Right renal pelvis (tissue), 4 donors: ENCODE measurements at places on chromosomes 16 and 17.

DNA sequence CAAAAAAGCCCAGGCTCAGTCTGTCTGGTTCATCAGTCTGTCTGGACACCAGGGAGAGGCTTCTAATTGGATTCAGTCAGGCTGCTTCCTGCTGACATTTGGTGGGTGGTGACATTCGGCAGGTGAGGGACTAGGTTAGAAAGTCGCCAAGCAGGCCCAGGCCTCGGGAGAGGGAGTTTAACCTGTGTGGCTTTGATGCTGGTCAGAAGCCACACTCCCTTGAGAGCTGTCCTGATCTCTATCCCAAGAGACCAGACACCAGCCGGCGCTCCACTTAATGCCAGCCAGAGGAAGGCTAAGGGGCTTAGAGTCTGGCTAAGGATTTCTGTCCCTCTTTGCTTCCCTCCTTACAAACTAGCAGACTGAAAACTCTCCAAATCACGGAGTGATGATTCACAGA, 135.0 kb downstream of the GSG1L start:
- no peak for DNase-seq

DNA sequence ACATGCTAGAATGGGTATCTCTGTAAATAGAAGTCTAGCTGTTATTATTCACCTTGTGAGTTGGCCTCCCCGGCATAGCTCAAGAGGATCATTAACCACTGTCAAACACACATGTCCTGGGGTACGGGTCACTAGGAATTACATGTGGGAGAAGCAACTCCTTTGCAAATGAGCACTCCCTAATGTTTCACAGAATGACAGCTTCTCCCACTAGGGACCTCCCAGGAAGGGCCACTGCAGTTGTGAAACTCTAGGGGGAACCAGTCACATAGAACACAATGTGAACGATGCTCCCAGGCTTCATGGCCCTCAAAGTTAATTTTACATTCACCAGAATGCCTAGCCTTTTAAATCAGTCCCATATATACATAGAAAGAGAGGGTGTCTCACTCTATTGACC, 12.4 kb upstream of the ZNF19 start:
- no peak for DNase-seq

DNA sequence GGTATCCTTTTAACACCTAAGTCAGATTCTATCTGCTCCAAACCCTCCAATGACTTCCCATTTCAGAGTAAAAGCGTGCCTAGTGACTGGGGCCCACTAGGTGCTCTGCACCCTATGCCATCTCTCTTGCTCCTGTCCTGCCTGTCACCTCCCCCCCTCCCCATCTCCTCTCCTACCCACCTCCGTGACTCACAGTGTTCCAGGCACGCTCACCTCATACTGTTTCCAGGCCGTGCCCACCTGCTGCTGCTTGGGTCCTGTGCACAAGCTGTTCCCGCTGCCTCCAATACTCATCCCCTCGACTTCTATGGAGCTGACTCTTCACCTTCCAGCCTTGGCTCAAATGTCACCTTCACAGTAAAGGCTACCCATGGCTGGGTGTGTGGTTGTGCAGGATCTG, 21.7 kb downstream of the DNAH3 start:
- DNase-seq, result no peak

DNA sequence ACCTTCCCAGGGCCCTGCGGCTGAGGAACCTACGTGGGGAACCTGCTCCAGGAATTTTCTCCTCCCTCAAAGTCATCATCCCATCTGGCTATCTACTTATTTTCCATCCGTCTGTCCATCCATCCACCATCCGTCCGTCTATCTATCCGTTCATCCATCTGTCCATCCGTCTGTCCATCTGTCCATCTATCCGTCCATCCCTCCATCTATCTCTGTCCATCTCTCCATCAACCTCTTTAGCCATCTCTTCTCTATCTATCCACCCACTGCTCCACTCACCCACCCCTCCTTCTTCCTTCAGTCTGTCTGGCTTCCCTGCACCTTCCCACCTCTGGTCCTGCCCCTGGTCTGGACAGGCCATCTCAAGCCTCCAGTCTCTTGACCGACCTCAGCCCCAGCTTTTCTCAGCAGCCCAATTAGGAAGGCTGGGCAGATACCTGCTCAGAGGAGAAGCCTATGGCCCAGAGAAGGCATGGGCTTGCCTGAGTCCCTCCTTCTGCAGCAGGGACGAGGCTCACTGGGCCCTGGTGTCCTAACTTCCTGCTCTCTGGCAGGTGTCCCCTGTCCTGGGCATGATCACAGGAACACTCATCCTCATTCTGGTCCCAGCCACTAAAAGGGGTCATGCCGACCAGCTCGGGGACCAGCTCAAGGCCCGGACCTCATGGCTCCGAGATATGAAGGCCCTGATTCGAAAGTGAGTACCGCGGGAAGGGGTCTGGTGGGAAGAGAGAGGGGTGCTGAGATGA, 23.0 kb downstream of the MYBBP1A start:
- no peak for DNase-seq

GRCh38 chr17:64073771-64074703, 53.6 kb upstream of the ICAM2 start:
- no peak for DNase-seq

GRCh38 chr16:74903120-74903519, 81.8 kb downstream of the WDR59 start:
- DNase-seq, result no peak

- DNase-seq, result no peak
Observed at GRCh38 chr16:87922250-87922871, 14.0 kb downstream of the CA5A start.

- DNase-seq, result no peak
Observed at GRCh38 chr16:87602821-87603683, 744 bp downstream of the JPH3 start.

DNA sequence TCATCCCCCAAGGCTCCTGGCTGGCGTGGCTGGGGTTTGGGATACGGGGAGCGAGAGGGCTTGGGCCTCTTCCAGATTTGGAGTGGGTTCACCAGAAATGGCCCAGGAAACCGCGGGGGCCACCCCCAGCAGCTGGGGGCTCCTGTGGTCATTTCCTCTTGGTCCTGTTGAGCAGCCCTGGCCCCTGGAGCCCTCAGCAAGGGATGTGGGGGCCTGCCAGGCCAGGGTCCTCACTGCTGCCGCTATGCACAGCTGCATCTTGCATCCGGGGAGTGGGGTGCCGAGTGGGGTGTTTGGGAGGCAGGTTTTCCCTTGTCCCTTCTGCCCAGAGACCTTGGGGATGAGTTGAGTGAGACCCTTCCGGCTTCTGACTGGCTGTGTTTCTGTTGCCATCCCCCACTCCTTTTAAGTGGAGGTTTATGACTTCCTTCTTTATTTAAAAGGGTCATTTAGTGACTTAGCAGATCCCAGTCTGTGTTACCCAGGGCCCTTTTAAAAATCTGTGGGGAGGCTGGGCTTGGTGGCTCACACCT, 319.8 kb downstream of the SEC14L1 start:
- no peak for DNase-seq

DNA sequence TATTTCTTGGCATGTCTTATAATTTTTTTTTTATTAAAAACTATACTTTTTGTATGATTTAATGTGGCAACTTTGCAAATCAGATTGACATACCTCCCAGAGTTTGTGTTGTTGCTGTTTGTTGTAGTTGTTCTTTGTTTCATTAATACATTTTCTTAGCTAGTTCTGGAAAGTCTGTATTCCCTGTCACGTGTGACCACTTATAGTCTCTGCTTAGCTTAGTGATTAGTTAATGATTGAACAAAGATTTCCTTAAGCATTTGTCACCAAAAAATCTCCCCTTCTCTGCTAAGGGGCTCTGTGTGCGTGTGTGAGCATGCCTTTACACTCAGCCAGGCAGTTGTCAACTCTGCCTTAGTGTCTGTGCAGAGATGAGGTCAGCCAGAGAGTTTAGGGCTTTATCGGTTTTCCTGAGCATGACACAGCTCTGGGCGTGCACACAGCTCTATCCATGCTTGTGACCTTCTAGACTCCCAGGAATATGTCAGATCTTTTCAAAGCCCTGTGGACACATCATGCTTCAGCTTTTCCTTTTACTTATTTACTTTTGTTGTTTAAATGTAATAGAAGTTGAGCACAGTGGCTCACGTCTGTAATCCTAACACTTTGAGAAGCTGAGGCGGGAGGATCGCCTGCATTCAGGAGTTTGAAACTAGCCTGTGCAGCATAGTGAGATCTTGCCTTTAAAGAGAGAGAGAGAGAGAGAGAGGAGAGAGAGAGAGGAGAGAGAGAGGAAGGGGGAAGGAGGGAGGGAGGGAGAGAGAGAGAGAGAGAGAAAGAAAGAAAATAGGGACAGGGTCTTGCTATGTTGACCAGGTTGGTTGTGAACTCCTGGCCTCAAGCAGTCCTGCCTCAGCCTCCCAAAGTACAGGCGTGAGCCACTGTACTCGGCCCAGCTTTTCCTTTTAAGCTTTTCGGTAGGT, 21.9 kb downstream of the DNAI2 start:
- DNase-seq, result no peak

GRCh38 chr16:3173892-3174617, 13.9 kb upstream of the OR1F1 start:
- no peak for DNase-seq

DNA sequence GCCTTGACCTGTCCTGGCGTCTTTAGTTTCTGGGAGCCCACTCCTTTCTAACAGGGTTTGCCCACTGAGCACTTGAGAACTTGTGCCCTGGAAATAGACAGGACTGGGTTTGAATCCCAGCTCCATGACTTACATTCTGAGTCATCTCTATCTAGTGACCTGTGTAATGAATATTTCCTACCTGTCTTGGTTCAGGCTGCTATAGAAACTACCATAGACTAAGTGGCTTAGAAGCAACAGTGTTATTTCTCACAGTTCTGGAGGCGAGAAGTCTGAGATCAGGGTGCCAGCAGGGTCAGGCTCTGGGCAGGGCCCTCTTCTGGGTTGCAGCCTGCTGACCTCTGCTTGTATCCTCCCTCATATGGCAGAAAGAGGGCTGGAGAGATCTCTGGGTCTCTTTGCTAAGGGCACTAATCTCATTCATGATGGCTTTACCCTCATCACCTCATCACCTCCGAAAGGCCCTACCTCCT, 110.7 kb upstream of the DHX40 start:
- DNase-seq, result no peak

DNA sequence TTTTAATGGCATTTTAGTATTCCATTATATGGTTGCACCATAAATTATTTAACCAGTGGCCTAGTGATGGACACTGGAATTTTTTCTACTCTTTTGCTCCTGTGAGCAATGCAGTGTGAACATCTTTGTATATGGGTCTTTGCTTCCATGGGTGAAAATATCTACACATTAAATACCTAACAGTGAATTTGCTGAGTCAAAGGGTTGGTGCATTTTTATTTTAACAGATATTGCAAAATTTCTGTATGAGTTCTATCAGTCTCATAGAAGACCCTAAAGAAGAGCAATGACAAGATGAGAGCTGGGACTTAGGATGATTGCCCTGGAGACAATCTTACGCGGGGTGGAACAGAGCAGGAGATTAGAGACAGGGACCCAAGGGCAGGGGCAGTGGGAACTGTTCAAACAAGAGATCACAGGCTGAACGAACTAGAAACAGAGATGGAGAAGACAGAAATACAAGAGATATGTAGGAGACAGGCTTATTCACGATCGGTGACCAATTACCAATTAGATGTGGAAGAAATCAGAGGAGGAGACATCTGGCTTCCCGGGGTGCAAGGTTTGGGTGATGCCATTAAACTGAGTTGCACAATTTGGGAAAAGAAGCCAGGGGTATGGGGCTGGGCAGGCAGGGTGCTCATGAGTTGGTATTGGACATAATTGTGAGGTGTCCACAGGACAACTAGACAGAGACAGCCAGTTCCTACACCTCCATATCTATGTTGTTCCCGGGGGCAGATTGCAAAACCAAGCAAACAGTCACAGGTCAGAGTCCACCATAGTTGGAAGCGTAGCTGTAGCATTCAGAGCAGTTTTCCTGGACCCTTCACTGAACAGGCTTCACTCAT, 39.9 kb upstream of the LONP2 start:
- no peak for DNase-seq

- DNase-seq, result no peak
Observed at GRCh38 chr17:63262751-63263476, 183.2 kb downstream of the CYB561 start.

DNA sequence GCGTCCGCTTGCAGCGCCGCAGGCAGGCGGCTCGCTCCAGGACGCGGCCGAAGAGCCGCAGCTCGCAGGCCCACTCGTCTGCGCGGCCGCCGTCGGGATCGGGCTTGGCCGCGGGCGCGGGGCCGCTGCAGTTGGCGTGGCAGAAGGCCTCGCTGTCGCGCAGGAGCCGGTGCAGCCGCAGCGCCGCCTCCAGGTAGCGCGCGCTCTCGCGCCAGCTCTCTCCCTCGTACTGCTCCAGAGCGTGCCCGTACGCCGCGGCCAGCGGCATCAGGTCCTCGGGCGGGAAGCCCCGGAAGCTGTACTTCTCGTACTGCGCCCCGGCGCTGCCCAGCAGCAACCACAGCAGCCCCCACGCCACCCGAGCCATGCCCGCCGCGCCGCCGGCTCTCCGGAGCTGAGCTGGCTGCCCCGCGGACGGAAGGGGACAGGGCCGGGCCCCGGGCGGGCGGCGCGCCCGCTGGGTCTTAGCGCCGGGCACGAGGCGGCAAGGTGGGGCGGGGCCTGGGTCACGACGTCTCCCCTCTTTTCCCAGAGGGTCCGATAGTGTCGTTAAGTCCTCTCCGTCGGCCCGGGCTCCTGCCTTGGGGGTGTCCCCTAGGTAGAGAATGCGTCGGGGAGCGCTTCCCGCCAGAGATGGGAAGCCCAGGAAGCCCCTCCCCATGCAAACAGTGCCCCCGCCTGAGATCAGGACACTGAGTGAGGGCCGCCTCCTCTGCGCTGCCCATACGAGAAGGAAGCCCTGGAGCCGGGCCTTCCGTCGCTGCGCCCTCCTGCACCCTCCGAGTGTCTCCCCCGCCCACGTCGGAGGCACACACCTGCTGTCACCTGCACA, at the start of gene P3H4:
TSS of gene P3H4 (minus strand) at position 401 of the 832 bp plus-strand sequence. CDS start at position 367, 34 bp downstream.
- no peak for DNase-seq

DNA sequence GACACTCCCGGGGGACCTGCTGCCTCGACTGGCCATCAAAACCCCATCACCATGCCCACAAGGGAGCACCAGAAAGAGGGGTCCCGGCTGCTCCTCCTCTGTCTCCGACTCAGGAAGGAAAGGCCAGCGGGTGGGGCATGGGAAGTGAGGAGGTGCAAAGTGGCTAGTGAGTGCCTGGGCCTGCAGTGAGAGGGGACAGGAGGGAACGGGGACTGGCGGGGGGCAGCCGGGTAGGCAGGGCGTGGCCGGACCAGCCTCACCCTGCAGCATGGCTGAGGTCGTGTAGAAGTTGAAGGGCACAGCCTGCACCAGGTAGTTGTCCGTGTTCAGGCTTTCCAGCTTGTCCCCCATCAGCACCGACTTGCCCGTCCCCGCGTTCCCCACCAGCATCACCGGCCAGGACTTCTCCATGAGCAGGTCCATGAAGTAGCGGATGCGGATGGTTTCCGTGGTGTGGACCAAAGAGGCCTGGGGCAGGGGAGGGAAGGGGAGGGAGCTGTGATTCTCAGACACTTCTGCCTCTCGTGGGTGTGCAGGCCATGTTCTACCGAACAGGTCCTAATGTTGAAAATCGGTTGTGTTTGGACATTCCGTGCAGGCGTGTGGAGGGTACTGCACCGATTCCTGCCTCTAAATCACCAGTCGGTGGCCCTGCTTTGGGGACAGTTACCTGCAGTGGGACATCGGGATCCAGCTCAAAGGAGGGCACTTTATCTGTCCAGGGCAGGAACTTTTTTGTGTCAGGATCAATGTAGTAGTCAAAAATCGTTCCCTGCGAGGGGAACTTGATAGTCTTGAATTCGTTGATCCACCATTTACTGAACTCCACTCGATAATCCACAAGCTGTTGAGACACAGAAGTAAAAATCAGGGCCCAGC, 91.7 kb downstream of the DNAH17 start:
- no peak for DNase-seq

- DNase-seq, result no peak
Observed at GRCh38 chr17:60472449-60472848, 50.2 kb downstream of the CHCT1 start.
